Large intestine (tissue), 12 donors: ENCODE measurements at places on chromosomes 5 and 9. TPM values are rescaled to one million over a fixed set of nuclear protein-coding genes. Genes with fewer than 3 reads are reported as not detected.

TDRD7 gene
- 23.0 TPM for polyA plus RNA-seq

CFAP157 gene
- 0.84 TPM for polyA plus RNA-seq

WDR38 gene
- not detected for polyA plus RNA-seq

GNAQ gene
- 34.0 TPM for polyA plus RNA-seq

MARCOL gene
- polyA plus RNA-seq, result not detected

SKP2 gene
- polyA plus RNA-seq, result 52.7 TPM

PCDHB9 gene
- 0.73 TPM for polyA plus RNA-seq

NR6A1 gene
- polyA plus RNA-seq, result 5.0 TPM

PNPLA7 gene
- 7.2 TPM for polyA plus RNA-seq

ZBED3 gene
- polyA plus RNA-seq, result 16.6 TPM

ACTBL2 gene
- polyA plus RNA-seq, result 0.01 TPM

DNA sequence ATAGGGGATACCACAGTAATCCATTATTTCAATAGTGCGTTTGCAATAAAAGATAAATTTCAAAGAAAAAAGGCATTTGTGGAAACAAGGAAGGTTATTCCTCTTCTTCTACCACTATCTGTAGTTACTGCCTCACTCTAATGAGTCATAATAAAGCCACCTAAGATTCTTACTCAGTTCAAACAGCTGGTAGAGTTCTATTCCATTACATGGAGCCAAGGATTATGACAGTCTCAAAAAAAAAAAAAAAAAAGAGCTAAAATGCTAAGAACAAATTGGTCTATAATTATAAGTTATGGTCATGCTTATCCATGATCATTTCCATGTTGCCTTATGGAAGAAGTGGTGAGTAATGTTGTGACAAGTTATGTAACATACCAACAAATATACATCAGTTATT lies 46.3 kb downstream of the DENND1A start:
- H3K4me1 ChIP-seq, result no peaks in the 10 kb centered on the region
- no peaks in the 10 kb centered on the region for H3K27me3 ChIP-seq
- DNase-seq, result no peak
- no peak overlapping the region for H3K27ac ChIP-seq
- H3K36me3 ChIP-seq, result peaks cover 3% of the 10 kb centered on the region

DNA sequence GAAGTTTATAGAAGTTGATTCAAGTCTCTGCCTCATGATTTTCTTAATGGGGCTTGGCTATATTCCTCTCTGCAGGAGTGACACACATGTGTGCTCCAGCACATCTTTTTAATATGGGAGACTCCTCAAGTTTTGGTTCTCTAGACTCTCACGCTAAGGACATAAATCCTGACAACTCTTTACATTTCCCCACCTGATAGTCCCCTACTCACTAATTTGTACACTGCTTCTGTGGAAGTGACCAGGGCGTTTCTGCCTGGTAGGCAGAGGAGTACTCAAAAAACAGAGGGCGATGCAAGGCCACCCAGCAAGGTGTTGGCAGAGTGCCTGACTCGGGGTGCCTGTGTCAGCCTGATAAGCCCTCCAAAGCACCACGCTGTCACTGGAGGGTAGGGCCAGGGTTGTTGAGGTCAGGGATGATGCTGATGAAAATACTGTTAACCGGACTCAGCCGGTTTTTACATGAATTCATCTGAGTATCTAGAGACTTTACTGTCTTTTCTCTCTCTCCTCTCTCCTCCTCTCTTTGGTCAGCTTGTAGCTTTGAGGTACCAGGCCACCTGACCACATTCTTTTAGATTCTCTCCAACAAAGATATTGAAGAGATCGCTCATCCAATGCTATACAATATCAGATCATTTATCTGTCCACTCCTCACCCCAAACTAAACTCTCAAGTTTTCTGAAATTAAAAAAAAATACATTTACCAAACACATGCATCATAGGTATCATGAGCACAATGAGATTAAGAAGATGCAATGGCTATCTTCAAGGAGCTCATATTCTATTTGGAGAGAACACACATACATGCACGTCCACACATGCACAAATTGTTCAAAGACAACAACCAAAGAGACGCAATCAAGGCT lies 205.2 kb downstream of the PIK3R1 start:
- H3K4me3 ChIP-seq, result no peak overlapping the region
- DNase-seq, result no peak
- H3K36me3 ChIP-seq, result no peaks in the 10 kb centered on the region
- peaks cover 31% of the 10 kb centered on the region for H3K4me1 ChIP-seq

DNA sequence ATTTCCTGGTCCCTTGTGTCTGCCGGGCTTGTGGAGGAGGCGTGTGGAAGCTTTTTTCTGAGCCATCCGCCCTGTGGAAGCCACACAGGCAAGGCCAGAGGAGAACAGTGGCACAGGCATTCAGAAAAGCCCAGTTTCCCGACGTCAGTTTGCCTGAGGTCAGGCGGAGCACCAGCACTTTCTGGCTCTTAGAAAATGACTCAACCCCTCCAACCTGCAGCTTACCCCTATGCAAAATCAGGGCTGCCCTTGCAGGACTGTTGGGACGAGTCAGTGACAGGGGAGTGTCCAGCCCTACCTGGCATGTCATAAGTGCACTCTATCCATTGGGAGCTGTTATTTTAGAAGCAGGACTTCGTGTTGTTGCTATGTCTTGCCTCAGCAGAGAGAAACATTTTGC lies 216.0 kb downstream of the NR3C1 start:
- DNase-seq, result no peak
- H3K4me3 ChIP-seq, result no peak overlapping the region
- H3K36me3 ChIP-seq, result peaks cover 2% of the 10 kb centered on the region
- H3K27me3 ChIP-seq, result no peaks in the 10 kb centered on the region
- H3K27ac ChIP-seq, result no peak overlapping the region

DNA sequence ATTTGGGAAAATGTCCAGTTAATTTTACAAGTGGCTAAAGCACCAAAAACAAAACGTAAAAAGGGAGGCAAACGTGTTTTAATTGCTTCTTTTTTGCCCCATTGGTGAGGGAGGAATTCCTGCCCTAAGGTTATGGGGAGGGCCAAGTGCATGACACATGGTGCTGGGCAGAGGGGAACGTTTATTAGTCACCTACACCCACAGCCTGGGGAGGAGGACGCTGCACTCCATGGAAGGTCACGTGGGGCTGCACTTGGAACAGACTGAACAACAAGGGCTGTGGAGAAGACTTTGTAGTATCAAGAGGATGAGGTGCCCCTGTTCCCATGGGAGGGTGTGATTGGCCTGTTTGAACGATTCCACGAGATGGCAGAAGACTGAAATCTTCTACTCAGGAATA lies 13.7 kb upstream of the ADAMTS16 start:
- H3K27ac ChIP-seq, result no peak overlapping the region
- H3K4me3 ChIP-seq, result no peak overlapping the region
- no peaks in the 10 kb centered on the region for H3K4me1 ChIP-seq
- H3K36me3 ChIP-seq, result no peaks in the 10 kb centered on the region

GRCh38 chr9:76904661-76905457 lies 1.1 kb downstream of the PRUNE2 start:
- H3K4me1 ChIP-seq, result peaks cover 18% of the 10 kb centered on the region
- peaks cover 77% of the 10 kb centered on the region for H3K27me3 ChIP-seq
- H3K4me3 ChIP-seq, result peak overlapping the region; percentile 37
- no peak overlapping the region for H3K27ac ChIP-seq

GRCh38 chr9:91177661-91178280 lies 183.9 kb downstream of the AUH start:
- peaks cover 4% of the 10 kb centered on the region for H3K4me1 ChIP-seq
- no peaks in the 10 kb centered on the region for H3K27me3 ChIP-seq
- DNase-seq, result no peak
- no peaks in the 10 kb centered on the region for H3K36me3 ChIP-seq

DNA sequence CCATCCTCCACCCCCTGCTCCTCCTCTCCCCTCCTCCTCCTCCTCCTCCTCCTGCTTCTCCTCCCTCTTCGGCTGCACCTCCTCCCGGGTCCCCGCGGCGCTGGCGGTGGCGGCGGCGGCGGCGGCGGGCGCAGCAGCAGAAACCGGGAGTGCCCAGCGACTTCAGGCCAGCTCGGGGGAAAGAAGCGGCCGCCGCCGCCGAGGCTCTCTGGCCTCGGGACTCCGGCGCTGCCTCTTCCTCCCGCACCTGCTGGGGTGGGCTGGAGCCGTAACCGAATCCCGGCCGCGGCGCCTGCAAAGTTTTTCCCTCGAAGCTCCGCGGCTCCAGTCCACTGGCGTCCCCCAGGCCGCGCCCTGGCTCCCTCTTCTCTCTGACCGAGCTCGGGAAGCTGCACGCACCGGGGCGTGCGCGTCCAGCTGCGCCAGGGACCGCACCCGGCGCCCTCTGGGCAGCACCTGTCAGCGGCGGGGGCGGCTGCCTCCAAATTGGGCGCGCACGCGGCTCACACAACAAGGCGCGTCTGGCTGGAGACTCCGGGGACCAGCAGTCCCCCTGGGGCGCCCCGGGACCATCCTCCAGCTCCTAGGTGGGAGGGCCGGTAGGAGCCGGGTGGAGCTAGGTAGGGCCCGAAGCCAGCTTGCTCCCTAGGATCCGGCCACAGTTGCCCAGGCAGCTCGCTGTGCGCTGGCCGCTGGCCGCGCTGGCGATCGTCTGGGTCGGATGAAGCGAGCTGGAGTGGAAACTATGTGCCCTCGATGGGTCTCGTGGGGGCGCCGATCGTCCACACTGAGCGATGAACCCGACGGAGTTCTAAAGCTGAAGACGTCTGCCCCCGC lies at the start of gene MCTP1:
Gene MCTP1 (minus strand): TSS at position 523 of the 837 bp plus-strand sequence.
- no peak within 1 kb of the TSS for H3K27ac ChIP-seq
- peak within 1 kb of the TSS; percentile 49 for H3K4me3 ChIP-seq
- H3K4me1 ChIP-seq, result peaks cover 12% of the 10 kb centered on the region
- peaks cover 56% of the 10 kb centered on the region for H3K27me3 ChIP-seq

DNA sequence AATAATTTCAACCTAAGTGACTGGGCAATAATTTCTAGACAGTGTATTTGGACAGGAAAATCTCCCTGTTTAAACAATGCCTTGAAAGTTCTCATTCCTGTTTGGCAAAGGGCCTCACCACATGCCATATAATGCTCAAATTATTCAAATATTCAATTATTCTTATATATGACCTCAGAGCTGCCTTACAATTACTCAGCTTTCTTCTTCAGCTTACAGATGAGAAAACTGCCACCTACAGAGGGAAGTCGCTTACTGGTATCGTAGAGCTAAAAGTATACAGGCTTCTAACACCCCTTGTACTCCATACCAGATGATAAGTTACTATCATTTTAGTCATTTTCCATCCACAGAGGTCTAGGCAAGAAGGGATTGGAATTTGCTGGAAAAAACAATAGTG lies 830.3 kb downstream of the BRINP1 start:
- no peak overlapping the region for H3K4me3 ChIP-seq
- H3K27ac ChIP-seq, result no peak overlapping the region
- no peak for DNase-seq
- no peaks in the 10 kb centered on the region for H3K4me1 ChIP-seq
- no peaks in the 10 kb centered on the region for H3K36me3 ChIP-seq
- no peaks in the 10 kb centered on the region for H3K27me3 ChIP-seq

GRCh38 chr9:108911820-108912219 lies 22.1 kb downstream of the ELP1 start:
- H3K4me1 ChIP-seq, result no peaks in the 10 kb centered on the region
- H3K36me3 ChIP-seq, result peaks cover 54% of the 10 kb centered on the region
- no peak for DNase-seq
- no peak overlapping the region for H3K27ac ChIP-seq
- no peaks in the 10 kb centered on the region for H3K27me3 ChIP-seq

- no peaks in the 10 kb centered on the region for H3K4me1 ChIP-seq
- no peak overlapping the region for H3K4me3 ChIP-seq
- H3K27ac ChIP-seq, result no peak overlapping the region
- no peak for DNase-seq
Observed at GRCh38 chr5:143749581-143750205, 62.3 kb upstream of the HMHB1 start.

GRCh38 chr9:123771690-123772089 lies 158.2 kb downstream of the DENND1A start:
- no peak for DNase-seq
- H3K4me1 ChIP-seq, result no peaks in the 10 kb centered on the region
- H3K27ac ChIP-seq, result no peak overlapping the region
- H3K27me3 ChIP-seq, result no peaks in the 10 kb centered on the region
- no peaks in the 10 kb centered on the region for H3K36me3 ChIP-seq
- H3K4me3 ChIP-seq, result no peak overlapping the region

- H3K27me3 ChIP-seq, result peaks cover 21% of the 10 kb centered on the region
- no peak overlapping the region for H3K4me3 ChIP-seq
- no peak overlapping the region for H3K27ac ChIP-seq
Observed at GRCh38 chr5:54900984-54901725, 84.2 kb downstream of the ESM1 start.

GRCh38 chr9:35871545-35871944 lies 1.3 kb upstream of the OR13J1 start:
- H3K4me3 ChIP-seq, result no peak overlapping the region
- no peak overlapping the region for H3K27ac ChIP-seq
- peaks cover 2% of the 10 kb centered on the region for H3K27me3 ChIP-seq
- DNase-seq, result no peak

GRCh38 chr9:124779368-124780059 lies 2.6 kb downstream of the OLFML2A start:
- H3K27me3 ChIP-seq, result peaks cover 34% of the 10 kb centered on the region
- peak overlapping the region; percentile 40 for H3K27ac ChIP-seq
- peaks cover 15% of the 10 kb centered on the region for H3K4me1 ChIP-seq
- peak; percentile 30 for DNase-seq
- no peak overlapping the region for H3K4me3 ChIP-seq

DNA sequence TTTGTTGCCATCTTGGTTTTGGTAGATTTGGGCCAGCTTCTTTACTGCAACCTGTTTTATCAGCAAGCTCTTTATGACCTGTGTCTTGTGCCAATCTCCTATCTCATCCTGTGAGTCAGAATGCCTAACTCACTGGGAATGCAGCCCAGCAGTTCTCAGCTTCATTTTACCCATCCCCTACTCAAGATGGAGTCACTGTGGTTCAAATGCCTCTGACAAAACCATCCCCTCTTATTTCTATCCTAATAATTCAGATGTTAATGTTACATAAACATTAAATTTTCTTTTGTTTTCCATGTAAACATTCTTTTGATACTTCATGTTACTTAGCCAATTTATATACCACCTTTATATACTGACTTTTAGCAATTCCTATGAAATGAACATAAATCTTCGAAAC lies 746.3 kb downstream of the CDH18 start:
- H3K36me3 ChIP-seq, result no peaks in the 10 kb centered on the region
- no peak overlapping the region for H3K27ac ChIP-seq
- H3K4me3 ChIP-seq, result no peak overlapping the region
- no peak for DNase-seq
